Fibroblast of lung (primary cell): ENCODE measurements at places on chromosomes 16 and 17. TPM values are rescaled to one million over a fixed set of nuclear protein-coding genes. Genes with fewer than 3 reads are reported as not detected.

CMTM2 gene
- total RNA-seq = not detected in 2 replicates

GRIN2A gene
- total RNA-seq = under 0.01 and 0.33 TPM in 2 replicates

CDH16 gene
- total RNA-seq = not detected in 2 replicates

ZNF423 gene
- 0.17 and 0.77 TPM in 2 replicates for total RNA-seq

NSRP1 gene
- 9.2 and 12.7 TPM in 2 replicates for total RNA-seq

ZNF385C gene
- total RNA-seq = under 0.01 TPM in 1 of 2 replicates, not detected in the other

MMP25 gene
- not detected in 2 replicates for total RNA-seq

C16orf86 gene
- total RNA-seq = 5.6 and 9.2 TPM in 2 replicates

TP53TG3F gene
- total RNA-seq = not detected in 2 replicates

CLEC19A gene
- not detected in 2 replicates for total RNA-seq

ASPA gene
- 4.6 and 5.4 TPM in 2 replicates for total RNA-seq

KRT39 gene
- 0.26 and 0.33 TPM in 2 replicates for total RNA-seq

NPIPA3 gene
- total RNA-seq = 0.77 and 4.6 TPM in 2 replicates

ORC6 gene
- 1.3 and 5.0 TPM in 2 replicates for total RNA-seq

NUFIP2 gene
- 33.2 and 35.4 TPM in 2 replicates for total RNA-seq

KRTAP9-2 gene
- not detected in 2 replicates for total RNA-seq

CLCN7 gene
- 80.4 and 83.4 TPM in 2 replicates for total RNA-seq

KRTAP17-1 gene
- total RNA-seq = not detected in 2 replicates

RNF43 gene
- under 0.01 TPM in 1 of 2 replicates, not detected in the other for total RNA-seq

CLUH gene
- total RNA-seq = 28.2 and 29.4 TPM in 2 replicates

ZPBP2 gene
- not detected in 2 replicates for total RNA-seq

SHPK gene
- 5.6 and 8.9 TPM in 2 replicates for total RNA-seq

SLC13A5 gene
- total RNA-seq = not detected in 2 replicates

PLA2G15 gene
- total RNA-seq = 14.9 and 28.7 TPM in 2 replicates

SLC52A1 gene
- 0.26 and 0.66 TPM in 2 replicates for total RNA-seq

SALL1 gene
- total RNA-seq = under 0.01 and 0.17 TPM in 2 replicates
